ENCODE measurements at places on chromosomes 6 and 20. TPM values are rescaled to one million over a fixed set of nuclear protein-coding genes. Genes with fewer than 3 reads are reported as not detected.
A peak's percentile ranks its signal among the peaks of the same experiment; 100 is the strongest.

DNA sequence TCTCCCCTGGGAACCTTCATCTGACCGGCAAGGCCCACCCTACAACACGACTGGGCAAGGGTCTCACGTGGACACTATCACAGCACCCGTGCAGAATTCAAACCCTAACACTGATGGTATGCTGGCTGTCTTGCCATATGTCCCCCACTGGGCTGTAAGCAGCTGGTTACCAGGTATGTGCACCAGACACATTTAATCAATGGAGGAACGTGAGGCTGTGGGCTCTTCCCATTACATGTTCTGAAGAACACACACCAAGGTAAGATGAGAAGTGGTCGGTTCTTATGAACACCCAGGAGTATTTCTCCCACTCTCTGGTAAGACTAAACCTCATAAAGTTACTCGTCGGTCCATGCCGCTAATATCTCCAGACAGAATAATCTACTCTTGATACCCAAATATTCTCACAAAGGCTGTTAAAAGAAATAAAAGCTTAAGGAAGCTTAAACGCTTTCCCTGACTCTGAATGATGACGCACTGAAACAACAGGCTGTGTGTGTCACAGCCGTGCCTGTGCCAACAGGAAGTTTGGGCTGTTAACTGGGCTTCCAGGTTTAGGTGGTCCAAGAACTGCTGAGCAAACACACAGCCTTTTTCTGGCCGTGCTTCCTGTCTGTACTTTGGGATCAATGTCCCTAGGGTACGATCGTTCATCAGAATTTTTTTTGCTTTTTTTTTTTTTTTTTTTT lies 75.3 kb downstream of the SLC23A2 start:
- peak; percentile 67 for DNase-seq

DNA sequence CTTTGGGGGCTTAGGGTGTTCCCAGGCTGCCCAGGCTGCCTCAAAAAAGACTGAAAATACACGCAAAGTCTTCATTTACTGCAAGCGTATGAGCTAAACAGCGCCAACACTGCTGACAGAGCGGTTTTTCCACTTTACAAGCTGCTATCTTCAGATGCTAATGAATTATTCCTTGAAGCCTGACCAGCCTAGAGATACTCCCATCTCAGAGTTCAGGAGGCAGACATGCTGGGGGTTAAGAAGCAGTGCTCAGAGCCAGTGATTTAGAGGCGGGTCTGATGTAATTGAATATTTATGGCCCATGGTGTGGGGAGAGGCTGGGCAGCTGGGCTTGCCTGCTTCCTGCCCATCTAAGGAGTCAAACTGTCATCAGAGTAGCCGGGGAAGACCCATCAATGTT lies 241.4 kb downstream of the SLC24A3 start:
- no peak for DNase-seq

DNA sequence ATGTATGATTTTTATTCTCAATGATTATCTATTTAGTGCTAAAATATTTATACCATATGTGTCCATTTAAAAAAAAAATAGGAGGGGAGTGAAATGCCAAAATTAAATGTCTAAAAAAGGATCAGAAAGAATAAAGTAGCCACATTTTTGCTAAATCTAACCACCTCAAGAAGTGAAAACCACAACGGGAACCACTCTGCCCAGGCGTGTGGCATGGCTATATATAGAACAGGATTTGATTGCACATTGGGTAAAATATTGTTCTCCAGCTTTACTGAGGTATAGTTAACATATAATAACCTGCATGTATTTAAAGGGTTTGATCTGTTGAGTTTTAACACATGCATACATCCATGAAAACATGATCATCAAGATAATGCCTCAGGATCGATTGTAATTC lies 19.0 kb upstream of the AFDN start:
- no peak for DNase-seq

DNA sequence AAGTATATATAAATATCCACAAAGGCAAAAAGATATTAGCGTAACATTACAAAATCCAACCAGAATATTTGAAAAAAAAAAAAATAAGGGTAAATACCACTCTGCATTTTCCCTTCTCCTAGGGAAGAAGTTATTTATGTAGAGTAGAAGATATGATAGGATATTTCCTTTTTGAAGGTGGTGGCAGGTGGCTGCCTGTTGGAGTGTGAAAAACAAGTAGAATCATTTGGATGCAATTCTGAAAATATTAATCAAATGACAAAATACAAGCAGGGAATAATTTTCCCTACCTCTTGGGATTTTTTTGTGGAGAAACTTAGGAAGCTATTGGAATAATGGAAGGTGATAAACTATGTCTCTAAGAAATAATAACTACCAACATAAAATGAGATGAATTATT lies 62.5 kb upstream of the OGFRL1 start:
- no peak for DNase-seq

DNA sequence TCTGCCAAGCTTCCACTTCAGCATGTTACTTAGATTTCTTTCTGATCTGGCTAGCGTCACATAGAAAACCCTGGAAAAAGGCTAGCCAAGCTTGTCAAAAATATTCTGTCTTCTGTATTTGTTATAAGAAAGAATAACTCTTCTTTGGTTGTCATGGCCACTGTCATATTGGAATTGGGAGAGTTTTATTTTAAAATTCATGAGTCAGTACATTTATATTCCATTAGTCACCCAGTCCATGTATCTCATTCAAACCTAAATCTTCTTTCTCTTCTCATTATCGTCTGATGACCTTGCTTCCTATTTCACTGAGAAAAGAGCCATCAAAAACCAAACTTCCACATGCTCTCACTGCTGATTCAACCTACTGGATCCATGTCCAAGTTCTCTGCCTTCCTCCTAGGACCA lies 65.7 kb downstream of the EPM2A start:
- DNase-seq, result no peak

GRCh38 chr20:62815066-62815991 lies 1.5 kb upstream of the COL9A3 start:
- DNase-seq, result no peak

- DNase-seq, result no peak
Measured at GRCh38 chr20:49661560-49662329, 51.9 kb downstream of the B4GALT5 start.

DNA sequence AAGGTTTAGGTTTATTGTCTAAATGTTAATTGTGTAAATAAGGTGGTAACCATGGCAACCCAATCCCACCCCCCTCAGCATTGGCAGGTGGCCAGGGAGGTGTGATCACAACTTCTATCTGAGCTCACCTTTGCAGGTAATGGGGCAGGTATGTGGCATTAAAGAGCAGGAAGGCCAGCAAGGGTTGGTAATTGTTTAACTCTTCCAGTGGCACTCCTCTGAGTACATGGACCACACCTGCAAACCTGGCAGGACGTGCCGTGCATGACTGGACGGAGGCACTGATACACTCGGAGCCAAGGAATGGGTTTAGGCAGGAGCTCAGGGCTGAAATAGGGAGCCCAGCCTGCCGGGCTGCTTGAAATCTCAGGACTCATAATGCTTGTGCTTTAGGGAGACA lies 107.0 kb upstream of the BMP2 start:
- DNase-seq, result no peak

- peak; percentile 54 for DNase-seq
Measured at GRCh38 chr20:20167698-20168097, 115.4 kb downstream of the CFAP61 start.

GRCh38 chr6:36829919-36830544 lies 9.2 kb downstream of the CPNE5 start:
- DNase-seq, result peak; percentile 93

- peak; percentile 57 for DNase-seq
Measured at GRCh38 chr6:56072856-56073255, 174.5 kb downstream of the COL21A1 start.

Gene CDSN
- 0.32 TPM for polyA plus RNA-seq

Gene MYLK2
- 1.6 TPM for polyA plus RNA-seq

Gene ZBTB46
- polyA plus RNA-seq, result 5.2 TPM

Gene DPPA5
- polyA plus RNA-seq, result 1.7 TPM

Gene SLC22A16
- 49.5 TPM for polyA plus RNA-seq

Gene TNFRSF6B
- polyA plus RNA-seq, result 3.0 TPM

Gene ZSCAN26
- 11.4 TPM for polyA plus RNA-seq

Gene FAM184A
- 24.0 TPM for polyA plus RNA-seq
